Chondrocyte (in vitro differentiated cells): ENCODE measurements at places on chromosomes 7 and 10.
A peak's percentile ranks its signal among the peaks of the same experiment; 100 is the strongest.

- DNase-seq, result no peak
Measured at GRCh38 chr7:1569440-1569832, 396 bp downstream of the PSMG3 start.

- no peak for DNase-seq
Measured at GRCh38 chr7:134477954-134478353, 19.1 kb upstream of the AKR1B1 start.

- no peak for DNase-seq
Measured at GRCh38 chr7:30468041-30468440, 10.5 kb downstream of the NOD1 start.

GRCh38 chr7:106893591-106893990 is 28.5 kb downstream of the PIK3CG start:
- DNase-seq, result no peak

DNA sequence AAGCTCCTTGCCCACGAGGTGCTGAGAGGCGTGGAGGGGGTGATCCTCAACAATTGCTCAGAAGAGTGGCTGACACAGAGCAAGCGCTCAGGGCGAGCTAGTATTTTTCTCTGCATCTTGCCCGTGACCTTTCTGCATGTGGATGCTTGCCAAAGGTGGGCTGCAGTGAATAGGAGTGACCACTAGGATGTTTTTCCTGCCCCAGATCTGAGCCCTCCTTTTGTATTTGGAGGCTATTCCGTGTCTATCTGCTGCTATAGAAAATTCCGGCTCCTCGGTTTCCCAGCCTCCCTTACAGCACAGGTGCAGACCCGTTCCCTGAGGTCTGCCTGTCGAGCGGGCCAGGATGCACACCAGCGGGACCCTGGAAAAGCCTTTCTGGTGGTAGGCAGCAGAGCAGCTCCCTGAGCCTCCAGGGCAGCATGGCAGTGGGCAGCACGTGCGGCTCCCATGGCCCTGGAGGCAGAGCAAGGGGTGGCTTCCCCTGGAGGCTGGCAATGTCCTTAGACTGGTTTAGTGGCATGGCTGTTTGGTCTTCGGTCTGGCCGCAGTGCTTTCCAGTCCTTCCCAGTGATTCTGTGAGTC is 145.1 kb upstream of the PCBD1 start:
- DNase-seq, result no peak

GRCh38 chr7:3641582-3641981 is 340.5 kb downstream of the SDK1 start:
- DNase-seq, result no peak

- no peak for DNase-seq
Measured at GRCh38 chr7:23654508-23654907, 25.5 kb upstream of the FAM221A start.

DNA sequence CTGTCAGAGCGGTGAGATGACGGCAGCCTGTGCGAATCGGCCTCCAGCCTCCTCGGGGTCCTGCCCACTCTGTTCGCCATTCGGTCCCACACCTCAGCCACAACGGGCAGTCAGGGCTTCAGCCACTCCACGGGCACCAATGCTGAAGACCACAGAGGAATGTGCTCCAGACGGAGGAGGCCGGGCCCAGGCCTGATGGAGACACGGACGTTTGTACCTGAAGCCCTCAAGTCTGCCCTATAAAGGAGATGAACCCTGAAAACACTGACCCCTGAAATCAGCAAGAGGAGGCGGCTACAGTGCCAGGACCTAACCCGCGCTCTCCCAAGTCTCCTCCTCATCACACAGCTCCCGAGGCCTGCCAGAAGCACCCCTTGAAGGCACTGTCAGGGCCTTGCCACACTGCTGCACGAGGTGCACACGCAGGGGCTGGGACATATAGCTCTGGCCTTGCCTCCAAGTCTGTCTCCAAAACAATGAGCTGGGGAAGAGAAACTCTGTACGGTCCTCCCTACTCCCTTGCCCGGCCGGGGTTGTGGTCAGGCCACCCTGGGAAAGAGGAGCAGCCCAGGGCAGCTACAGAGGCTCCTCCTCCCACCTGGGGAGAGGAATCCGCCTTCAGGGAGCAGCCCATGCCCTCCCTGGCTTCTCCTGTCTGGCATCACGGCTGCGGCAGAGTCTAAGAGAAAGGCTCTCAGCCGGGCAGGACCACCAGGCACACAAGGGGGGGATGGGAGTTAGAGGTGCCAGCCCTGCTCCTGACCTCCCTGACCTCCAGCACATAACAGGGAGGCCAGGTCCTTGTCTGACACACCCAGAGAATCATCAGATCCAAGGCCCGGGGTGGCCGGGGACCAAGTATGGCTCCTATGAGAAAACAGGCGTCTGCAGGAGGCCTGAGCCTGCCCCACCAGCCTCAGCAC is 310.1 kb downstream of the PTPRN2 start:
- DNase-seq, result peak; percentile 82

- no peak for DNase-seq
Measured at GRCh38 chr7:34846976-34847375, 189.0 kb downstream of the NPSR1 start.

DNA sequence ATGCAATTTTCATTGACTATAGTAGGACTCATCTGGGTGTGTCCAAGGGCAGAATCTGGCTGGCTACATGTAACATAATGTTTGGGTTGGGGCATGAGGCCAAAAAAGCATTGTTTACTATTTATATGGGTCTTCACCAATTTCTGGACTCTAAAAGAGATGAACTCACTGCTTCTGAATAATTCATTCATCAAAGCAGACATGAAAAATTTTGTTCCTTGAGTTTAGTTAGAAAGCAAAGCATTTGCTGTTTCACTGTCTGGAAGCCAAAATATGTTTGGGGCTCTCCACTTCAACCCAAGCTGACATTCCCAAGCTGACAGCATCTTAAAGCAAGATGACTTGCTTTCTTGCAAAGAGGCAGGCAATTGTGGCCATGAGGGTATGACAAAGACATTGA is 670.6 kb downstream of the SUGCT start:
- DNase-seq, result no peak

DNA sequence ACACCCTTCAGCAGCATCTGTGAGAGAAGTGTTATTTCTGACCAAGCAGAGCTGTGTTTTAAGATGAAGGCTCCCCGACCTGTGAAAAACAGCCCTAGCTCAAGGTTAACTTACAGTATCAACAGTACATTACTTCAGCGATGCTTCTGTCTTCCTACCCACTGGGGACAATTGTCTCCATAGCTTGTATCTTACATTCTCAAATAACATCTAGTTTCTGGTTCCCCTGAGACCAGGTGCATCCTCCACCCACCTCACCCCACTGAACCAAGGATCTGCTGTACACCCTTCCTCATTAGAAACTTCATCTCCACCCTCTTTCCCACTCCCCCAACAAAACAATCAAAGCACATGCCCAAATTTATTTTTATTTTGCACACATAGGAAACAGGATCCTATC is 102.0 kb downstream of the VOPP1 start:
- DNase-seq, result no peak

DNA sequence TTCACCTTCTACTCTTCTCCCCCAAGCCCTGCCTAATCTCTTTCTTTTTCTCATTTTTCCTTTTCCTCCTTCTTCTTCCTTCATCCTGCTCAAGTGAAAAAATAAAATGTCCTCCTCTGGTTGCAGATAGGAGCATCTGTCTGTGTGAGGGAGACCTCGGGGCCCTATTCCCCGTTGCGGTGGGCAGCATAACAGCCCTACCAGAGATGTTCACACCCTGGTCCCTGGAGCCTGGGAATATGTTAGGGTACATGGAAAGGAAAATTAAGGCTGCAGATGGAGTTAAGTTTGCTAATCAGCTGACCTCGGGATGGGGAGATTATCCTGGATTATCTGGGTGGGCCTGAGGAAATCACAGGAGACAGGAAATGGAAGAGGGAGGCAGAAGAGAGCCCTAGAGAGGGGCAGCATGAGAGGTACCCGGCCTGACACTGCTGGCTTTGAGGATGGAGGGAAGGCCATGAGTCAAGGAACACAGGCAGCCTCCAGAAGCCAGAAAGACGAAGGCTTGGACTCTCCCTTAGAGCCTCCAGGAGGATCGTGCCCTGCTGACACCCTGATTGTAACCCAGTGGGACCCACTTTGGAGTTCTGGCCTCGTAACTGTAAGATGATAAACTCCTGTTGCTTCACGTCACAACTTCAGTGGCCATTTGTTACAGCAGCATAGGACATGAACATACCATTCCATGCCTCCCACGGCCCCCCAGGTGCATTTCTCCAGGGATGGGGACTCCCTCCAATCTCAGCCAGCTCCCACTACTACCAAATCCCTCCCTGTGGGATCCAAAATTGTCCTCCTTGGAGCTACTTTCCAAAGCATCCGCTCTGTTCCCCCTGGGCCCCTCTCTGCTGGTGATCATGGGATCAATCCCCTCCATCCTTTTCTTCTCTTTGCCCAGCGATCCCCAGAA is 39.0 kb upstream of the ZMIZ1 start:
- peak; percentile 35 for DNase-seq

GRCh38 chr7:130379921-130380860 is at the start of gene CPA1:
Gene CPA1 (plus strand): TSS chr7:130380494. CDS start chr7:130380521, 27 bp downstream.
- peak; percentile 75 for DNase-seq

GRCh38 chr7:16189026-16189715 is 232.2 kb downstream of the CRPPA start:
- DNase-seq, result no peak

DNA sequence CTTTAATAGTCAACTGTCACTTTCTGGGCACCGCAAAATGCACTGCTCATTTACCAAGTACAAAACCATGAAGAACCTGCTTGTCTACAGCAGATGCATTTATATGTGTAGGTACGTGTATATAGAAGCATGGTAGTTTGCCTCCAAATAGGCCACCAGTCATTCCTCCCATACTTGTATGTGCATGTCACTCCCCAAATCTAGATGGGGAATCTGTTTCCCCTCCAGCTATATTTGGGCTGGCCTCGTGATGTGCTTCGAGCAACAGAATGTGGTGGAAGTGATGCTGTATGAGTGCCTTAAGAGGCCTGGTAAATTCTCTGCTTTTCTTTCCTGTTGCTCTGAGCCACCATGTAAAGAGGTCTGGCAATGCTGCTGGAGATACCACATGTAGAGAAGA is 47.1 kb downstream of the PSMC2 start:
- DNase-seq, result no peak

- no peak for DNase-seq
Measured at GRCh38 chr7:91292506-91292905, 28.3 kb downstream of the FZD1 start.

DNA sequence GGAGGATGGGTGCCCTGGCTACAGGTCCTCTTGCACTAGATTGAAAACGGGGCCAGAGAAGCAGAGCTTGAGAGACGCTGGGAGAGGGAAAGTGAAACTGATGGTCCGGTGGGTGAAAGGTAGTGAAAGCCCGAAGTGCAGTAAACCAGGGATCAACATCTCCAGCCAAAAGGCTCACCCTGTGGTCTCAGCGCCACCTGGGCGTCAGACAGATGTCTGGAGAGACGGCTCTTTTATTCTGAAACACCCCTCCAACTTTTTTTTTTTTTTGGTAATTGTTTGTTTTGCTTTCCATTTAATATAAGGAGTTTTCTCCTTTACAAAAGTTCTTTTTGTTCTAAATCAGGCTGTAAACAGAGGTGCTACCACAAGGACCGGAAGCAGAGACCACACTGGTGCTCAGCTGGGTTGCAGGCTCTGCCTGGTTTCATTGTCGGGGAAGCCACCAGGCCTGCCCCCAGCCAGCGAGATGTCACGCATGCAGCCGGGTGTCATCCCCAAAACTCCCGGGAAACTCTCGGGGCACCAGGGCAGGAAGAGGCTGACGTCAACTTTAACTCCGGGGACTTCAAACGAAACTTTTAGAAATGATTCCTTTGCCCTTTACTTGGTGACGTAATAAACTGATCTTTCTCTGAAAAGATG is 11.2 kb downstream of the IL2RA start:
- no peak for DNase-seq

GRCh38 chr7:20776214-20776911 is 10.3 kb downstream of the SP8 start:
- no peak for DNase-seq

DNA sequence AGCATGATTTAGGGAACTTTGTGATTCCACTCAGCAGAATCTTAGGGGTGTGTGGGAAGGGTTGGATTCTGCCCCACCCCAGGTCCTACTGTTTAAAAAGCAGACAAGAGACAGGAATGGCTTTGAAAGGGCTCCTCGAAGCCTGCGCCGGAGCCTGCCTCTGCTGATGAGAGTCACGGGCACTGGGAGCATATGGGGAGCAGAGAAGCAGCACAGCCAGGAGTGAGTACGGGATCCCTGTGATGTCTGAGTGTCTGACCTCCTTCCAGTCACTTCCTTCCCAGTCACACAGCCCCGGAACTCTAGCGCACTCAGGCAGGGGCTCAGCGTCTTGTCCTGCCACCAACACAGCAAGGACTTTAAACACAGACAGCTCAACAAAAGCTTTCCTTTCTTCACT is 514.9 kb upstream of the DPP6 start:
- DNase-seq, result no peak

DNA sequence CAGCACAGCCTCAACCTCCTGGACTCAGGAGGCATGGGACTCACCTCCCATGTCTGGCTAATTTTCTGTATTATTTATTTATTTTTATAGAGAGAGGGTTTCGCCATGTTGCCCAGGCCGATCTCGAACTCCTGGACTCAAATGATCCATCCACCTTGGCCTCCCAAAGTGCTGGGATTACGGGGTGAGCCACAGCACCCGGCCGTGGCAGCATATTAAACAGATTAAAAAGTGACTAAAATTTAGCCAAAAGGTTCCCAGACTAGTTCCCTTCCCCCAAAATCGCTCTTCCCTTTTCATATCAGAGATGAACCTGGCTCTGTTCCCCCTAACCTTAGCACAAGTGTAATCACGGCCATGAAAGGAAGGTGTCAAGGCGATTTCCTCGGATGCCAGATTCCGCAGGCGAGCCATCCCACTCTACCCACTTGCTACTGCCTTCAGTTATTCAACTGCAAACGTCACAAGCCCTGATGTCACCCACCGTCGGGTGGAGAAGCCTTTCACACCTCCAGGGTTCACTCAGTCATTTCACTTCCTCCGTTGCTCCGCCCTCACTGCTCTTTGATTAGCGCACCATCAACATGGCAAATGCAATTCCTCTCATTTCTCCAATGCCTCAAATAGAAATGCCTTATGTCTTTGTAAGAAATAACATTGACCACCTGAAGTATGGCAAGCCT is 104.7 kb upstream of the RHEB start:
- DNase-seq, result no peak

DNA sequence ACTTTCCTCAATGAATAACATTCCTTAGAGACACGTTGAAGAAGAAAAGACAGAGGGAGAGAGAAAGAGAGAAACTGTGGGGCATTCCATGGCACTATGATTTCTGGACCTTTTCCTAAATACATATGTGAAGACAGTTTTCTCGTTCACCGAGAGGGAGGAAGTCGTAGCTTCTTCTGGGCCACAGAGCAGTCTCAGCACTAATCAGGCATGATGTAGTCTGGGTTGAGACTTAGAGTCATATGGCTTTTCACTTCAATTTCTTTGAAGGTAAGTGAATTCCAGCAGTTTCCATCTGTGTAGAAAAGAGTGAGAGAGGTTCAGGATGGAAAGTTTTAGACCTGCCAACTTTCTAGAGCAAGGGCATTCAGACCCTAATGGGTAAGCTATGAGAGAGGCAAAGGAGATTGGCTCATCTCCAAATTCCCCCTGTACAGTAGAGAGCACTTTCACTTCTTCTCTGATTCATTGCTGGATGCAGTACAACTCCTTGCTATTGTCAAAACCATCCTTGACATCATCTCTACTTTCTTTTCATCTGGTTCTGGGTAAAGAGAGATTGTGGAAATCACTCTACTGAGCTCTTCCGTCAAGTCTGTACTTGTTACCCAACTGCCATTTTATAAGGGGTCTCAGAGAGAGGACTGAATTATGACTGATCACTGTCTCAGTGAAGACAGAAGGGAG is 31.5 kb upstream of the OR9A4 start:
- DNase-seq, result no peak
